ENCODE measurements at places on chromosomes 5 and 9.

GRCh38 chr5:103904651-103905050, 342.1 kb upstream of the NUDT12 start:
- DNase-seq, result no peak

DNA sequence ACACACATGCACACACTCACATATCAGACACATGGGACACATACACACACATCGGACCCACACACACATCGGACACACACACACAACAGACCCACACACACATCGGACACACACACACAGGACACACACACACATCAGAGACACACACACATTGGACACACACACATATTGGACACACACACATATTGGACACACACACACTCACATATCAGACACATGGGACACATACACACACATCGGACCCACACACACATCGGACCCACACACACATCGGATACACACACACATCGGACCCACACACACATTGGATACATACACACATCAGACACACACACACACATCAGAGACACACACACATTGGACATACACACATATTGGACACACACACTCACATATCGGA, 12.8 kb upstream of the LAMC3 start:
- DNase-seq, result no peak

GRCh38 chr5:169827769-169828168, 152.5 kb downstream of the INSYN2B start:
- no peak for DNase-seq

DNA sequence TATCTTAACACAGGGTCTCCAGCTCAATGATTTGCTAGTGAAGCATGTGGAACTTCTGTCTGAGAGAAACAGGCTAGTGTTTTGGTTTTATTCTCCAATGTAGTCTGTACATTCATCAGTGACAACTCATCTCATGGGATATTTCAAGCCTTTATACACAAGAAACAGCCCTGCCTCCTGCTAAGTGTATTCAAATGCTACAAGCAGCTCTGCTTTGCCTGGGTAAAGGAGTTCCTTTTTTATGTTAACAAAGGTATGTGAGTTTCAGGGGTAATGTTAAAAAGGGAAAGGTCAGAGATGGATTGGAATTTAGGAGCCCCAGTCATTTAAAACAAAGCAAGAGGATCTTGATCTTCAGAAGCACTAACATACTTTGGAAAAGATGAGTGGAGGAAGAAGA, 498.7 kb downstream of the ISL1 start:
- no peak for DNase-seq

- DNase-seq, result no peak
Measured at GRCh38 chr5:66987949-66988838, 208.4 kb downstream of the CD180 start.

- DNase-seq, result no peak
Measured at GRCh38 chr5:15737036-15737821, 237.2 kb downstream of the FBXL7 start.

GRCh38 chr5:96112123-96112670, 150.5 kb upstream of the ELL2 start:
- DNase-seq, result no peak

- no peak for DNase-seq
Measured at GRCh38 chr9:8014997-8015682, 215.6 kb upstream of the DMAC1 start.

DNA sequence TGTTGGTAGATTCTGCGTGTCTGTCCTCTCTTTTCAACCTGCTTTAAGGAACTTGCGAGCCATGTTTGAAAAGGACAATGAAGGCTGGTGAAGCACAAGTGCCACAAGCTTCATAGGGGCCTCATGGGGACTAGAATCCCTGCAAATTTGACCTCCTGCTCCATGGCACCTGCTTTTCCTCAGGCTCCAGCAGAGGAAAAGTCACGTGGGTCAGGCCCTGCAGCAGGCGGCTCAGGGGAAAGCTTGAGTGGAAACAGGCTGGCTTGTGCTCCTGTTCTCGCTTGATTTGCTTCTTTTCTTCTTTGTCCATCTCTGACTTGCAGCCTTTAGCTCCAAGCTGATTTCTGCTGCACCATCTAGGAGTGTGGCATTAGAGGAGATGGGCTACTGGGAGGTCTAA, 187.6 kb upstream of the MAST4 start:
- DNase-seq, result no peak

GRCh38 chr5:66284588-66285342, 140.7 kb downstream of the SREK1 start:
- DNase-seq, result no peak

DNA sequence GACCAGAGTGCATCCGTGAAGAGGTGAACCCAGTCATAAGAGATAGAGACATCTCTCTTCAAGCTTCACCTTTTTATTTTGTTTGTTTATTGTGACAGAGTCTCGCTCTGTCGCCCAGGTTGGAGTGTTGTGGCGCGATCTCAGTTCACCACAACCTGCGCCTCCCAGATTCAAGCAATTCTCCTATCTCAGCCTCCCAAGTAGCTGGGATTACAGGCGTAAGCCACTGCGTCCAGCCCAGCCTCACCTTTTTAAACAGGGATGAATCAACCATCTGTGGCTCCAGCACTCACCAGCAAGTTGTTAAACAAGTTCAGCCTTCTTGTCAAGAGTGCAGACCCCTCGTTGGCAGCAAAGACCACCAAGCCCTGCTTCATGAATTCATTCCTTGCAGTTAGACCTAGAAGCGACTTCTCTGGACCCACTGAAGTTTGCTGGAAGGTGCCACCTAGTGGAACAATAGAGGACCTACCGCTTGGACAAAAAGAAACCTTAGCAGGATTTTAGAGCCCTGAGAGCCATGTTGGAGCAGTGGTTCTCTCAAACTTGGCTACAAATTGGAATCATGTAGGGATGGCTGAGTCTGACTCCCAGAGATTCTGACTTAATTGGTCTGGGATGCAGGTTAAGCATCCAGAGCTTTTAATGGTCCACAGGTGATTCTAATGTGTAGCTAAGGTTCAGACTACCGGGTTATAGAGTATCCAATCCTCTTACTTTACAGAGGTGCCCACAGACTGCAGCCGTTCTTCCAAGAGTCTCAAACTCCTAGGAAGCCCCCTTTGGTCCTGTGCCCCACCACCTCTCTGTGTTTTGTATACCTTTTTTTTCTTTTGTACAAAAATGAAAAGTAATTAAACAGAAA, 10.5 kb upstream of the GALNT10 start:
- DNase-seq, result no peak

DNA sequence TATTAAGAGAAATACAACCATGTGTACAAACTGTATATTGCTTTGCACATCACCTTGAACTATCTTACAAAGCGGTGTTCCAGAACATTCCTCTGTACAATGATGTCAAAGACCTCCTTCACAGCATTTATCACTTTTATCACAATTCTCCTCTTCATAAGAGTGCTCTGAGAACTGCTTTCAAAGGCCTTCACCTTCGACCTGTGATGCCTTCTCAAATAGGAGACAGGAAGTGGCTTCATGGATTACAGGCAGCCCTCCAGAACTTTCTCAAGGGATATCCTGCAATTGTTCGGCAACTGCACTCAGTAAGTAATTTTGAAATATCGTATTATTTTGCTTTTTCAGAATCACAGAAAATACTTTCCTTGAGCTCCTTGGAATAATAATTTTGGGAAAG, 68.0 kb upstream of the IL7R start:
- no peak for DNase-seq

DNA sequence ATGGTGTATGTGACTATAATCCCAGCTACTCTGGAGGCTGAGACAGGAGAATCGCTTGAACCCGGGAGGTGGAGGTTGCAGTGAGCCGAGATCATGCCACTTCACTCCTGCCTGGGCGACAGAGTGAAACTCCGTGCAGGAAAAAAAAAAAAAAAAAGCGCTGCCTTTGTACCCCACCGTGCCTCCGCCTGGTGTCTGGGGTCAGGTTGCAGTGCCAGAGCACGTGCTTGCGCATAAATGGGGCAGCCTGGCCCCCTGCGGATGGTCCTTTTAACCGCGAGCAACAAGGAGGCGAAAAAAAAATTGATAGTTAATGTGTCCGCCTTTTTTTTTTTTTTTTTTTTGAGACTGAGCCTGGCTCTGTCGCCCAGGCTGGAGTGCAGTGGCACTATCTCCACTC, 6.3 kb upstream of the CCNB1 start:
- no peak for DNase-seq

- DNase-seq, result no peak
Measured at GRCh38 chr5:56814361-56814962, 887 bp upstream of the MAP3K1 start.

DNA sequence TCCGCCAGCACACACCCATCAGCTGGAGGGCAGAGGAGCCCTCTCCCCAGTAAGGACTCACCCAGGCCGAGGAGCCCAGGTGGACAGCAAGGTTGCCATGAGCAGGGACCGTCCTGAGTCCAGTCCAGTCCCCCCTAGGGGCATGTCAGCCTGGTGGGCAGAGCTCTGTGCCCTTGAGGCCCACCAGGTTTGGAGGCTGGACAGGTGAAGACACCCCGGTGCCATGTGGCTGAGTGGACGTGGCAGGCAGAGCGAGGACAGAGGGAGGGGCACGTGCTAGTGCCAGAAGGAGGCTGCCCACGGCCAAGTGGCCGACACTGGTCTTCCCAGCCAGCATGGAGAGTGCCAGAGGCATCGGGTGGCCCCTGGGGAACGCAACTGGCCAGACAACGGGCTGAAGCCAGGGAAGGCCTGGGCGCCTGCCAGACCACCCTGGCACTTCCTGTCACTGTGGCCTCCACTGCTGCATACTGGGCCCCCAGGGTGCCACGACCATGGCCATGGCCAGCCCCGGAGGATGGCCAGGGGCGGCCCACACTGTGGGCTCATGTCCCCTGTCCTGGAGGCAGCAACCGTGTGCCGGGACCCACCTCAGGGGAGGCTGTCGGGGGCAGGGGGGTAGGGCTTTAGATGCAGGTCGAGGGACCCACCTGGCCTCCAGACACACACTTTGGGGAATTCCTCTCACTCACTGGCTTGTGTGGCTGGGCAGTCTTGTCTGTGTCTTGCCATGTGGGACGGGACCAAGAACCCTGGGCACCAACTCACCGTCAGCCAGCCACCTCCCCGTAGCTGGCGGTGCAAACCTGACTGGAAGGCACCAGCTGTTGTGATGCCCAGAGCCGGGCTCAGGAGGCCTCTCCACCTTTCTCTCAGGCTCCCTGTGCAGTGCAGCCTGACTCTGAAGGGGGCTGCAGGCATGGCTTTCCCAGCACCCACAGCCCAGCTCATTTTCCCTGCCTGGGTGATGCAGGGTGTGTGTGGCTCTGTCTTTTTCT, 42.3 kb upstream of the LPCAT1 start:
- no peak for DNase-seq

All from stimulated activated CD8-positive, alpha-beta memory T cell treated with anti-CD3 and anti-CD28 coated beads, Interleukin-4, amount 100 ng/mL, for 24 hours (primary cell).